ENCODE measurements at places on chromosomes 3 and 15.

DNA sequence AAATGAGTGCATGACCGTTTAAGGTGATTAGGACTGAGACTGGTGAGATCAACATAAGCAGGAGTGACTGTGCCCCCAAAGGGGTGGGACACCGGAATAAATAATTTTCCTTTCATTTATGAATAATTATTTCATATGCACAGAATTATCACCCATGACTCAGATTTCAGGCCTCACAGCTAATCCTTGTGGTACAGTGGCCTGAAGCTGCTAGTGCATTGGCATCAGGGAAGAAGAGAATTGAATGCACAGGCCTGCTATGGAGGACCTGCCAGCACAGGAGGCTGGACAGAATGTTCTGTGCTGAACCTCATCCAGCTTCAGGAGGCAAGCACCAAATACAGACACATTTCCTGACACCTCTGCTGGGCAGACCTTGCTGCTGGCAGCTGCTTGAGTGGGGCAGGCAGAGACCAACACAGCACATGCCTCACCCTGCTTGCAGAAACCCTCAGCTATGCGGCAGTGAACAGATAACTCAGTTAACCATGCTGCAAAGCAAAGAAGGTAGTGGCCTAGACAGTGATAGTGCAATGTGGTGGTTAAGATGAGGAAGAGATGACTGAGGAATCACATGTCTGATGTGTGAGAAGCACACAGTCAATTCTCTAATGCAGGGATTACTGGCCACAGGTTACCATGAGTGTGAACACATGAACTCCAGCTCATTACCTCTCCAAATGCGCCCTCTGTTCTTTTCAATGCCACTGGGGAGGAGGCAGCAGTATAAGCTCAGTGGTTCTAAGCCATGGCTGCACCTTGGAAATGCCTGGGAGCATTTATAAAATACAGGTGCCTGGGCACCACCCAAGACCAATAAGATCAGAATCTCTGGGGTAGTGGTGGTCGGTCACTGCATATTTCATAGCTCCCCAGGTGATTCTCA, 68.1 kb upstream of the SCN5A start:
- no peak for DNase-seq

DNA sequence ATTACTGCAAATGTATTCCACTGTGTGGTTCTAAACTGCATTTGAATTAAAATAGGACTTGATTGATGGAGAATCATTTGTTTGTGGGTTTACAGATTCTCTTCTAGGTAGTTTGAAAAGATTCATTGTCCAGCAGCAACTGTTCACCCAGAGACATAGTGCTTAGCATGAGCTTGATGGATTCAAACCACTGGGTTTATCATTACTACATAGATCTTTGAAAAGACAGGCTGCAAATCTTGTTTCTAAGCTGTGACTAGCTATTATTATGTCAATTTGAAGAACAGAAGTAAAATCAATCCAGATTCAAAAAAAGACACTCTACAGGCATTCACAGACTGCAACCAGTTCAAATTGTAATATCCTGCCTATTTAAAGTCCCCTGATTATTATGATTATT, 49.8 kb downstream of the MBNL1 start:
- DNase-seq, result no peak

DNA sequence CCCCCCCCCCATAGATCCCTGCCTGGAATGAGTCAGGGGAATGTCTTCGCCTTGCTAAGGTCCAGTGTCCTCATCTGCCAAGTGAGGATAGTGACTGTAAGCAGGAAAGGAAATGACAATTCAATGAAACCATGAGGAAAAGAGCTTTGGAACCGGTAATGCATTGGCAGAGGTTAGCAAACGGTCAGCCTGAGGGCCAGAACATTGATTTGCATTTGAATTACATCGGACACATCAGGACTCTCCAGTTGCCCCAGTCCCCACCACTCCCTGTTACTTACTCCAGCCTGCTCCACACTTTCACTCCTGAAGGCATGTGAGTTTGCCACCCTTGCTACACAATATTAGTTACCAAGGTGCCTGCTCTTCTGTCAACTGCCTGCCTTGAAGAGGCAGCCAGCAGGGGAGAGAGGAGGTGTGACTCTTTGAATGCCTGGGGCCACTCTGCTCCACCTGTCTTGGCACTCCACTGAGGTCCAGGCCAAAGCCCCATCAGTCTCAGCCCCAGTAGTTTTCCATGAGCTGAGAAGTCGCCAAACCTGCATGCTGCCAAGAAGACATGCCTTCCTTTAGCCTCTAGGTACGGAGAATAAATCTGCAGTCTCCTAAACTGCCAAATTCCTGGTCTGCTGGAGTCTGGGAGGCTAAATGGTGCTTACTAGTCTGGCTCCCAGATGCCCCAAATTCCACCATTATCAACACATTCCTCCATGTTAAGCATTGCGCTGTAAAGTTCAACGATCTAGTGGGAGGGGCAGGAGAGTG, 191.7 kb upstream of the TLE3 start:
- no peak for DNase-seq

DNA sequence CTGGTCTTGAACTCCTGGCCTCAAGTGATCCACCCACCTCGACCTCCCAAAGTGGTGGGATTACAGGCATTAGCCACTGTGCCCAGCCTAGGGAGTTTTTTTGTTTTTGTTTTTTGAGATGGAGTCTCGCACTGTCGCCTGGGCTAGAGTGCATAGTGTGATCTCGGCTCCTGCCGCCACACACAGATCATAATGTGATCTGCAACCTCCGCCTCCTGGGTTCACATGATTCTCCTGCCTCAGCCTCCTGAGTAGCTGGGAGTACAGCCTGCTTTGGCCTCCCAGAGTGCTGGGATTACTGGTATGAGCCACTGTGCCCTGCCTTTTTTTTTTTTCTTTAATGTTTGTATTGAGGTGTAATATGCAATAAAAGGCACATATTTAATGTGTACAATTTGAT, 78.2 kb downstream of the SMAD3 start:
- DNase-seq, result no peak

GRCh38 chr15:52020221-52021085, 1.4 kb downstream of the MAPK6 start:
- no peak for DNase-seq

DNA sequence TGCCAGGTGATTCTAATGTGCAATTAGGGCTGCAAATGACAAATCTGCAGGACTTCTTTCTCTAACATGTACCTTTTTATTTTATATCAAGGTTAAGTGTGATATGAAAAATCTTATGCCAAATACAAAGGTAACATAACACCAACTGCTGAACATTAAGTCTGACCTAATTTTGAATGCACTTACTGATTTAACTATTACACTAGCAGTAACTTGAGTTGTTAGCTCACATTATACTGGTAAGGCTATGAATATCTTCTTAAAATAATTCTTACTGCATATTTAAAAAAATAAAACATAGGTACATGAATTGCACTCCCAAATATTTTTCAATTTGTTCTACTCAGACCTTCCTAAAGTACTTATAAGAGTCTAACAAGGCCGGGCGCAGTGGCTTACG, 259.2 kb downstream of the CD47 start:
- no peak for DNase-seq

GRCh38 chr3:108126348-108126747, 35.5 kb upstream of the CD47 start:
- DNase-seq, result no peak

DNA sequence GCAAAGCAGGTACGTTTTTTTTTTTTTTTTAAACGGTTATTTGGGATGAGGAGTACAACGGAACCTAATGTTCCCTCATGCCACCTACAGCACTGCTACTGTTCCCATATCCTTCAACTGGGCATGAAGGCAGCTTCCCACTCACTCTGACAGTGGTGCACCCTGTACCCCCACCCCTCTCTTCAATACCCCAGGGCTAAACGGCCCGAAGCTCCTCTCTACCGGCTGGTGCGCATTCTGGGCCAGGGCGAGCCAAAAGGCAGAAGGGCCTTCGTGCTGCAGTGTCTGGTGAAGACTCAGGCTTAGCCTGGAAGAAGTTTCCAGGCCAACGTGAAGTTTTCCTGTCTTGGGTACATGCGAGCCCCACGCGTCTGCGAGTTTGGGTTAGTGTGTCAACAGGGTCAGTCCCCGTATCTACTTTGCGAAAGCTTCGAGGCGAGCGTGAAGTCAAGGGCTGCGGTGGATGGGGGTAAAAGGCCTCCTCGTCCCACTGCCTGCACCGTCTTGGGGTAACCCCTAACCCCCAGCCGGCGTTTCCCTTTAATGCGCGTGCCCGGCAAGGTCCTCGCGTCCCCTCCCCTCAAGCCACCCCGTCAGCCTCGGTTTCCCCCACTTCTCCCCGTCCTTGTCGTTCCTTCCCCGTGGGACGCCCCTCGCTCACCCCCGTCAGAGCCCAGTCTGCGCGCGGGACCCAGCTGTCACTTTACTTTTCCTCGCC, 765 bp upstream of the UBE2E2 start:
- DNase-seq, result no peak

- DNase-seq, result no peak
Observed at GRCh38 chr3:127226946-127227842, 34.3 kb downstream of the PRR23E start.

DNA sequence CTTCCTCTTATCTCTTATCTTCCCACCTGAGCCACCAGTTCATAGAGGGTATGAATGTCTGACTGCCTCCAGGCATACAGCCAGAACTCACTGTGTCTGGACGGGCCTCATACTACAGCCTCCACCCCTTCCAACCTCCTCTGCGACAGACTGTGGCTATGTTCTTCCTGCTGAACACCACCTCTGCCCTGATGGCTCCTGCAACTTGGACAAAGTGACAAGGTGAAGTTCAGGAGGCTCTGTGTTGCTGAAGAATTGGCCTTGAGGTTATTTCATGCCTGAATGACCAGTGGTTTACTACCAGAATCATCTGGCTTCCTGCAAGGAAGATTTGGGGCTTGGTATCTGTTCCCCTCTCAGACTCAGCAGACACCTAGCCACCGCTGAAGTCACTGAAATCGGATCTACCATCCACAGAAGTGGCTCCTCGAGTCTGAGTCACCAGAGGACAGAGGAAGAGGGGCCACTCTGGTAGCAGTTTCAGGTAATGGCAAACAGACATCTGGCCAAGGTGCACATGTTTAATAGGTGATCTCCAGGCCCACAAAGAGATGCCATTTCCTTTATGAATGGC, 14.2 kb upstream of the ULK3 start:
- no peak for DNase-seq
